ENCODE measurements at places on chromosomes 7 and 10. TPM values are rescaled to one million over a fixed set of nuclear protein-coding genes. Genes with fewer than 3 reads are reported as not detected.

CAV1 gene
- 23.7 TPM for total RNA-seq

ANXA8L1 gene
- not detected for total RNA-seq

DLX5 gene
- total RNA-seq: not detected

SPDYE11 gene
- total RNA-seq: not detected

FAM25G gene
- total RNA-seq: 0.63 TPM

MAGI2 gene
- 1.8 TPM for total RNA-seq

- H3K36me3 ChIP-seq: peaks cover 2% of the 10 kb centered on the region
- H3K27me3 ChIP-seq: no peaks in the 10 kb centered on the region
- H3K27ac ChIP-seq: no peak overlapping the region
- H3K4me3 ChIP-seq: no peak overlapping the region
- DNase-seq: no peak
These were observed 56.3 kb downstream of the PDZD8 start for GRCh38 chr10:117318909-117319308.

GRCh38 chr10:76428551-76429367 is 997.3 kb downstream of the LRMDA start:
- DNase-seq: peak; percentile 16
- peak overlapping the region; percentile 16 for H3K27ac ChIP-seq

DNA sequence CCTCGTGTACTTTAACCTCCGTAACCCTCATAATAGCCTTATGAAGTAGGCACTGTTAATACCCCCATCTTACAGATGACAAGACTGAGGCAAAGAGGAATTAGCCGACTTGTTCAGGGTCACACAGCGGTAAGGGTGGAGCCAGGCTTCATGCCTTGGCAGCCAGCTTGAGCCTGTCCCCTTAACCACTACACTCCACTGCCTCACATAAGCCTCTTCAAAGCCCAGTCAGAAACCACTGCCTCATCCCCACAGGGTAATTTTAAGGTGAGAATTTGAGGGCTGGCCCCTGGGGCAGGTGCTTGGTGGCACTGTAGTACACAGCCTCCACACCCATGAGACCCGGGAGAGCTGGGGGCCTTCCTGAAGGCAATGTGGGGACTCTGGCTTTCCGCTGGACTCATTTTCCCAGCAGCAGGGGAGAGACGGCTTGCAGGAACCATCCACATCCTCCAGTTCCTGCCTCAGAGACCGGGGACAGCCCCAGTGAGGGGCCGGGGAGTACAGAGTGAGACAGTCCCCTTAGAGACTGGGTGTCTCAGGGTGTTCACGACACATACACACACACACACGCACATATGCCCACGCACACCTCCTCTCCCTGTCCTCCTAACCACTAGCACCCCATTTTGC is 7.6 kb upstream of the C10orf105 start:
- no peaks in the 10 kb centered on the region for H3K36me3 ChIP-seq
- H3K4me1 ChIP-seq: peaks cover 16% of the 10 kb centered on the region
- no peak overlapping the region for H3K27ac ChIP-seq
- no peaks in the 10 kb centered on the region for H3K27me3 ChIP-seq

- H3K27me3 ChIP-seq: no peaks in the 10 kb centered on the region
- H3K36me3 ChIP-seq: peaks cover 6% of the 10 kb centered on the region
- H3K27ac ChIP-seq: no peak overlapping the region
These were observed 3.1 kb upstream of the ZNF12 start for GRCh38 chr7:6709808-6710207.

DNA sequence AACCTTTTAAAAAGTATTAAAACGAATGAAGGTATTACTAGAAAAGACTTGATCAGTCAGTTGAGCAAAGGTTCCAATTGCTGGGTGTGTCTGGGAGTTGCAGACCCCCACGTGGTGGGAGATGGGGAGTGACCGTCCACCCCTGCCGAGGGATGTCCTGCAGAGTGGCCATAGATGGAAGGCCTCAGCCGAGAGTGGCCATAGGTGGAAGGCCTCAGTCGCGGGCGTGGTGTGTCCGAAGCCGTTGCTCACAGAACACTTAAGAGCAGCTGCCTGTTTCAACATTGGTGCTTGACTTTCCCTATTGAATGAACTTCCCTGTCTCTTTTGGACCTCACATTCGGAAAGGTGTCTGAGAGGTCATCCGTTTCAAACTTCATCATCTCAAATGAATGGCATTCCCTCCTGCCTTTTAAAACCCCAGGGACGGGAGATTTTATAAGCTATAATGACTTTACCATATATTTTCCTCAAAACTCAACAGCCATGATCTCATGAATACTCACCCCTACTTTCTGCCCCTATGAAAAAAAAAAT is 69.4 kb downstream of the CAMK1D start:
- H3K4me3 ChIP-seq: no peak overlapping the region
- no peak for DNase-seq
- H3K4me1 ChIP-seq: no peaks in the 10 kb centered on the region
- no peaks in the 10 kb centered on the region for H3K27me3 ChIP-seq
- H3K27ac ChIP-seq: no peak overlapping the region

GRCh38 chr10:100890141-100890672 is 22.6 kb upstream of the SLF2 start:
- no peak overlapping the region for H3K4me3 ChIP-seq
- peak overlapping the region; percentile 100 for H3K27ac ChIP-seq
- no peaks in the 10 kb centered on the region for H3K27me3 ChIP-seq
- H3K36me3 ChIP-seq: no peaks in the 10 kb centered on the region

- no peak overlapping the region for H3K4me3 ChIP-seq
- H3K27ac ChIP-seq: no peak overlapping the region
- no peaks in the 10 kb centered on the region for H3K36me3 ChIP-seq
- H3K27me3 ChIP-seq: peaks cover 33% of the 10 kb centered on the region
- H3K4me1 ChIP-seq: no peaks in the 10 kb centered on the region
These were observed 32.9 kb downstream of the TACC2 start for GRCh38 chr10:122021828-122022227.

GRCh38 chr10:6643962-6644361 is 63.9 kb upstream of the PRKCQ start:
- H3K4me1 ChIP-seq: no peaks in the 10 kb centered on the region

GRCh38 chr7:41889040-41889439 is 186.2 kb upstream of the INHBA start:
- DNase-seq: no peak
- H3K4me3 ChIP-seq: no peak overlapping the region
- no peaks in the 10 kb centered on the region for H3K4me1 ChIP-seq
- H3K36me3 ChIP-seq: no peaks in the 10 kb centered on the region
- H3K27ac ChIP-seq: no peak overlapping the region

DNA sequence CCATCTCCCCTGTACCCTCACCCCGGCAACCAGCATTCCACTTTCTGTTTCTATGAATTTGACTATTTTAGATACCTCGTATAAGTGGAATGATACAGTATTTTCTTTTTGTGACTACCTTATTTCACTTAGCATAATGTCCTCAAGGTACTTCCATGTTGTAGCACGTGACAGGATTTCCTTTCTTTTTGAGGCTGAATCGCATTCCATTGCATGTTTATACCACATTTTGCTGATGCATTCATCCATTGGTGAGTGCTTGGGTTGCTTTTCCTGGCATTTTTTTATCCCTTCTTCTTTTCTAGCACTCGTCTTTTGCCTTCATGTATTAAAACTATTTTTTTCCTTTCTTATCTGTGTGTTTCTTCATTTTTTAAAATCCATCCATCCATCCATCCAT is 22.3 kb upstream of the EXOC6 start:
- H3K4me1 ChIP-seq: 0 out of 2 replicates have a peak, but pooled peaks cover 4% of the 10 kb centered on the region
- no peak overlapping the region for H3K27ac ChIP-seq
- DNase-seq: no peak
- H3K27me3 ChIP-seq: no peaks in the 10 kb centered on the region

GRCh38 chr10:100723180-100723579 is 22.2 kb upstream of the PAX2 start:
- H3K4me1 ChIP-seq: no peaks in the 10 kb centered on the region
- H3K27me3 ChIP-seq: no peaks in the 10 kb centered on the region
- H3K4me3 ChIP-seq: no peak overlapping the region
- DNase-seq: no peak
- H3K27ac ChIP-seq: no peak overlapping the region

- no peak overlapping the region for H3K4me3 ChIP-seq
- no peaks in the 10 kb centered on the region for H3K36me3 ChIP-seq
- no peak for DNase-seq
- H3K27me3 ChIP-seq: no peaks in the 10 kb centered on the region
- H3K27ac ChIP-seq: no peak overlapping the region
These were observed 98.1 kb upstream of the AGBL3 start for GRCh38 chr7:134888141-134888740.

GRCh38 chr7:77525231-77525630 is 11.9 kb upstream of the PTPN12 start:
- no peaks in the 10 kb centered on the region for H3K4me1 ChIP-seq
- no peak overlapping the region for H3K27ac ChIP-seq
- no peak overlapping the region for H3K4me3 ChIP-seq
- H3K36me3 ChIP-seq: no peaks in the 10 kb centered on the region
- H3K27me3 ChIP-seq: no peaks in the 10 kb centered on the region
- DNase-seq: no peak

GRCh38 chr7:111668711-111669110 is 106.4 kb upstream of the IMMP2L start:
- H3K4me3 ChIP-seq: no peak overlapping the region
- no peaks in the 10 kb centered on the region for H3K36me3 ChIP-seq
- no peaks in the 10 kb centered on the region for H3K27me3 ChIP-seq
- H3K27ac ChIP-seq: no peak overlapping the region

DNA sequence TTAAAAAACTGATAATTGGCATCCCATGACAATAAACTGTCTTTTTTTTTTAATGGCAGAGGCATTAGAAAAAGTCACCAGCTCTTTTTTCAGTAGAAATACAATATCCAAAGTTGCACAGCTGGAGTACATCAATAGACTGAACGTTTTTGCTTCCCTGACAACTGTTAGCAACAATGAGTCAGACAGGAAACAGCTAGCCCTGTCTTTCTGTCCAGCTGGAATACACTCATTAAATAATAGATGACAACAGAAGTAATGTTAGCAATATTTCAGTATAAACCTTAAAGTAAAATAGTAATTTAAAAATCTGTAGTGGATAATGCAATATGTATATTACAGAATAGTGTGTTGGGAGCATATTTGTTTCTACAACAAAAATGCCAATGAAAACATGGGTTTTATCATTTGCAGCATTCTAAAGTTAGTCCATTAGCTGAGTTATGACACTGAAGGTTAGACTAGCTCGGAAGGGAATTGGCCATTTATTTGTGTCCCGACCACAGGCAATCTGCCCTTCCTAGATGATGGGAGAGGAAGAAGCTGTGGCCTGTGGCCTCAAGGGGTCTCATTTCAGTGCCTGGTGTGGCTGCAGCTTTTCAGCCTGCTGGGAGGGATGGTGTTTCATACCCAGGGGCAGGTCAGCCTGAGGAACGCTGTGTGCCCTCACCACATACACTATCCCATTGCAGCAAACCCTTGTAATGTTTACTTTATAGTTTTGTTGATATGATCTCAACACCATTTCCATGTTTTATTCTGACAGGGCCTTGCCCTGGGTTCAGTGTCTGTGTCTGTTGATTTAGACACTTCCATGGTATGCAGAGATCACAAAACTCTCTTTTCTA is 173.3 kb downstream of the SLC16A9 start:
- peak overlapping the region; percentile 71 for H3K27ac ChIP-seq
- H3K4me3 ChIP-seq: no peak overlapping the region
- DNase-seq: peak; percentile 31
- no peaks in the 10 kb centered on the region for H3K27me3 ChIP-seq
- H3K36me3 ChIP-seq: no peaks in the 10 kb centered on the region
- H3K4me1 ChIP-seq: peaks cover 14% of the 10 kb centered on the region

DNA sequence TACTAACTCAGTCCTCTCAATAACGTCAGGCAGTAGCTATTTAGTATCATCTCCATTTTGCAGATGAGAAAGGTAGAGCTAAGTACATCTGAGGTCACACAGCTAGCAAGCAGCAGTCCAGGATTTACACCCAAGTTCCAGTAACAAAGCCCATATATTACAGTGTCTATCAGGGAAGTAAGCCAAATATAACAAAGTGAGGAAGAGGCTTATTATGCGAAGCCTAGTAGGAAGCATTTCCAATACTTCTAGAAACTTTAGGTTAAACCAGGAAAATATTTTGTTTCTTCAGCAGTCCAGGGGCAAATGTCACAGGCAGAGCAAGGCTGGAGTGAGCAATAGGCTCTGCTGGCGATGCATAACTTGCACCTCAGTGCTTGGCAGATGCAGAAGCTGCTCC is 53.9 kb downstream of the NOC3L start:
- H3K27ac ChIP-seq: no peak overlapping the region
- no peaks in the 10 kb centered on the region for H3K27me3 ChIP-seq
- no peak overlapping the region for H3K4me3 ChIP-seq
- no peaks in the 10 kb centered on the region for H3K36me3 ChIP-seq
- no peak for DNase-seq

DNA sequence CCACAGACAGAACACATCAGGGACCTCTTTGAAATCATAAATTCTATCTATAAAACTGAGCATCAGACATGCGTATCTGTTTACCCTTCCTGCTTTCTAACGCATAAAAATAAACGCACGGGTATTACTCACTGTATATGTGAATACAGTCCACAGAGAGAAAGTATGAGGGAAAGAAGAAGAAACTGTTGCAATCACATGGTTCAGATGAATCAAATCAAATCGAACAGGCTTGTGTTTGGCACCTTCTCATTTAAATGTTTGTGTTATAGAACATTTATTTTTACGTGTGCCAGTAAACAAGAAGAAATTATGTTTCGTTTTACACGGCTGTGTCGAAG is 322.0 kb downstream of the FRMD4A start:
- no peak for DNase-seq
- no peaks in the 10 kb centered on the region for H3K36me3 ChIP-seq
- peaks cover 5% of the 10 kb centered on the region for H3K4me1 ChIP-seq
- peak overlapping the region; percentile 55 for H3K4me3 ChIP-seq

DNA sequence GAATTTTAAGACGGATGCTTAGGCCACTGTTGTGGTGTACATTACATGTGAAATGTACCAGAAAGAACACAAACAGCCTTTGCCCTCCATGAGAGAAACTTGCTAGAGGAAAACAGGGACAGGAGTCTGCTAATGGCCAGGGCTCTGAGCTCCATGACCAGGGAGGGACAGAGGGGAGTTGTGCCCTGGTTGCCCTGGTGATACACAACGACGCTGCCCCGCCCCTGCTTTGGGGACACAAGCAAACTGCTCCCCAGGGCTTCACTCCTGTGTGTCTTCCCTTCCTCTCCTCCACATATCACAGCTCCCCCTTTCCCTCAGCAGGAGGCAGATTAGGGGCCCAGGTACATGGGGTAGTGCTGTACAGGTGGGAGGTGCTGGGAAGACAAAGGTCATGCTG is 36.2 kb downstream of the AMPH start:
- H3K4me3 ChIP-seq: no peak overlapping the region
- no peaks in the 10 kb centered on the region for H3K4me1 ChIP-seq
- H3K27me3 ChIP-seq: peaks cover 5% of the 10 kb centered on the region
- H3K36me3 ChIP-seq: no peaks in the 10 kb centered on the region

GRCh38 chr7:3552499-3552898 is 251.4 kb downstream of the SDK1 start:
- no peak overlapping the region for H3K4me3 ChIP-seq
- H3K36me3 ChIP-seq: no peaks in the 10 kb centered on the region
- no peak overlapping the region for H3K27ac ChIP-seq
- no peak for DNase-seq
- no peaks in the 10 kb centered on the region for H3K4me1 ChIP-seq
- no peaks in the 10 kb centered on the region for H3K27me3 ChIP-seq

GRCh38 chr7:55498142-55498541 is 74.2 kb downstream of the VOPP1 start:
- H3K4me1 ChIP-seq: peaks cover 4% of the 10 kb centered on the region
- peaks cover 15% of the 10 kb centered on the region for H3K36me3 ChIP-seq
- H3K27ac ChIP-seq: no peak overlapping the region
- H3K27me3 ChIP-seq: no peaks in the 10 kb centered on the region
- DNase-seq: no peak
- H3K4me3 ChIP-seq: no peak overlapping the region
